ENCODE measurements at places on chromosomes 16 and 17.

GRCh38 chr16:71492786-71493185 is 3.7 kb upstream of the ZNF19 start:
- no peaks in the 10 kb centered on the region for H3K27me3 ChIP-seq
- H3K4me3 ChIP-seq = no peak overlapping the region
- no peak for DNase-seq
- no peaks in the 10 kb centered on the region for H3K4me1 ChIP-seq
- H3K27ac ChIP-seq = no peak overlapping the region

- H3K4me3 ChIP-seq = no peak overlapping the region
- no peaks in the 10 kb centered on the region for H3K36me3 ChIP-seq
- peaks cover 14% of the 10 kb centered on the region for H3K4me1 ChIP-seq
- no peaks in the 10 kb centered on the region for H3K27me3 ChIP-seq
- H3K27ac ChIP-seq = no peak overlapping the region
These were observed 4.6 kb upstream of the SCRN2 start for GRCh38 chr17:47845716-47846075.

GRCh38 chr16:59697761-59698160 is 963.6 kb upstream of the GOT2 start:
- H3K4me3 ChIP-seq = no peak overlapping the region
- H3K4me1 ChIP-seq = no peaks in the 10 kb centered on the region
- H3K36me3 ChIP-seq = no peaks in the 10 kb centered on the region
- DNase-seq = no peak
- no peaks in the 10 kb centered on the region for H3K27me3 ChIP-seq
- no peak overlapping the region for H3K27ac ChIP-seq

DNA sequence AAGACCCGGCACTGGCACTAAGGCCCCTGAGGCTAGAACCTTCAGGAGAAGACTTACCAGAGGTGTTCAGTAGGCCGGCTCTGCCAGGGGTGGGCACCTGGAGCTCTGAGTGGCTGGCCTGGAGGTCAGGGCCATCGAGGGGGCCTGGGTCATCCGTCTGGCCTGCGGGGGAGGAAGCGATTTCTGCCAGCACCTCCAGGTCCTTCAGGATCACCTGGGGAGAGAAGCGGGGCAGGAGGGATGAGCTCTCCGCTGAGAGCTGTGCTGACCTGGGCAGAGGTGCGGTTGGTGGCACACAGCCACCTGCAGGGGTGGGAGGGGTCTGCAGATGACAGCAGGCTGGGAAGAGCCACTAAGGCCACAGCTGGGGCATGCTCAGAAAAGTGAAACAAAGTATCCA is 56.6 kb downstream of the VAC14 start:
- no peak for DNase-seq
- H3K4me3 ChIP-seq = no peak overlapping the region
- no peak overlapping the region for H3K27ac ChIP-seq
- H3K27me3 ChIP-seq = no peaks in the 10 kb centered on the region
- H3K36me3 ChIP-seq = peaks cover 8% of the 10 kb centered on the region
- H3K4me1 ChIP-seq = peaks cover 10% of the 10 kb centered on the region
